ENCODE measurements at places on chromosomes 16 and 17.

DNA sequence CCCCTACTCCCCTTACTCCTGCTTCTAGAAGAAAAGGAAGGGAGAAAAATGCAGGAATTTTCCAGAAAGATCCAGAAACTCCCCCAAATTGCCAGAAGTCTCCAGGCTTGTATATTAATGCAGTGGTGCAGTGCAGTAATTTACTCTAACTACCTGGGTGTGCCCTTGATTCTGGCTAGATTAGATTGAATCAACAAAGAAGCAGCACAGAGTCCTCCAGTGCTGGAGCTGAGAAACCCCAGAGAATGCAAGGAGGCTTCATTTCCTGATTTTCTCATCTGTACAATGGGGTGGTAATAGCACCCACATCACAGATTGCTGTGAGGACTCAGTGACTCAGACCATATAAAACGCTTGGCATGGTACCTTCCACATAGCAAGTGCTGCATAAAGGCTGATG, 247.3 kb upstream of the RPL38 start:
- no peak for DNase-seq

DNA sequence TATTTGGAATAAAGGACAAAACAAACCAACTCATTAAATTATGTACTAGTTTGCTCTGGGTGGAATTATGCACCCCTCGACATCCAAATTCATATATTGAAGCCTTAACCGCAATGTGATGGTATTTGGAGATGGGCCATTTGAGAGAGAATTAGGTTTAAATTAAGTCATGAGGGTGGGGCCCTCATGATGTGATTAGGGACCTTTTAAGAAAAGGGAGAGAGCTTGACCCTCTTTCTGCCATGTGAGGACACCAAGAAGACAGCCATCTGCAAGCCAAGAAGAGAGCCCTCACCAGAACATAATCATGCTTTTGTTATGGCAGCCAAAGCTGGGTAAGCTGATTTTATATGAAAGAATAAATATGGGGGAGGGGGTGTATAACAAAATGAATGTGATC, 2.0 kb downstream of the C16orf87 start:
- DNase-seq = no peak

DNA sequence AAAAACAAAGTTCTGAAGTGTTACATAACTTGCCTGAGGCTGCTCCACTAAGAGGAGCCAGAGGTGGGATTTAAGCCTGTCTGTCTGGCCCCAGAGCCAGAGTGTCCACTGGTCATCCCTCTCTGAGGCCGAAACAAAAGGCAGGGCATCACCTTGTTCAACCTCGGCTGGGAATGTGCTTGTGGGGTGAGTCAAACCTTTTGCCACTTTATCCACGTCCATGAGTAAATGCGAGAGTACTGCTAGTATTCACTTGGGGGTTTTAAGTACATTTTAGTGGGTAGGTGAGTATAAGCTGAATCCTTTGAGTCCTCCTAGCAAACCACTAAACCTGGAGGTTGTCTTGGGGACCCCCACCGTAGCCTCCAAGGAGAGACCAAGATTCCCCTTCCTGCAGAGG, 103.5 kb downstream of the STX8 start:
- no peak for DNase-seq

- no peak for DNase-seq
Measured at GRCh38 chr16:82892324-82892723, 265.6 kb downstream of the CDH13 start.

All from stimulated activated CD4-positive, alpha-beta T cell treated with anti-CD3 and anti-CD28 coated beads, Interleukin-4, amount 100 ng/mL, for 1 hour (primary cell).